CD4-positive, alpha-beta T cell treated with Interleukin-4 for 4 hours (primary cell): ENCODE measurements at places on chromosomes 5 and 9.

- no peak for DNase-seq
These were observed 153.8 kb downstream of the GOLPH3 start for GRCh38 chr5:32020271-32020670.

DNA sequence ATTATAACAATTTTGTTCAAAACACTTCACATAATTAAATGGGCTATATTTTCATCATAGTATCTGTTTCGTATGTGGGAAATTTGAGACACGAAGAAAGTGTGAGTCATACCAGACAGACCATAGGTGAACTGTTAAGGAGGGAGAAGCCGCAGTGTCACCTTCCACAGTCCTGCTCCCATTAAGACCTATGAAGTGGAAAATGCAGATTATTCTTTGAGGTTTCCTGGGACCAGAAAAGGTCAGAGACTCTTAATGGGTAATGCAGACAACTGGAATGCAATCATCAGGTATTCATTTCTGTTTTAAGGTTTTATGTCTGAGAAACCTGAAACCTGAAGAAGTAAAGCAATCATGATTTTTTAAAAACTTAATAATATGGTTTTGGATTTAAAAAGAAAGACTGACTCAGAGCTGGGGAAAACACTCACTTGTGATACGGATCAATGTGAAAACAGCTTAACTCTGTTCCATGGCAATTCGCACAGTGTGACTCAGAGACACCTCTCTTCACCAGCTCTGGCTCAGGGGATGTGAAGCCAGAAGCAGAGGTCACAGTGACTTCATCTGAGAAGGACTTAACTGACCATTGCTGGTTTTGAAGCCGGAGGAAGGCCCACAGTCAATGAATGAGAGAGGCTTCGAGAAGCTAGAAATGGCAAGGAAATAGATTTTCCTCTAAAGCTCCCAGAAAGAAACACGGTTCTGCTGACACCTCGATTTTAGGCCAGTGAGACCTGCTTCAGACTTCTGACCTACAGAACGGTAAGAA lies 17.2 kb upstream of the GCNT1 start:
- peak; percentile 45 for DNase-seq

- no peak for DNase-seq
These were observed 46.4 kb upstream of the EDIL3 start for GRCh38 chr5:84430863-84431663.

- DNase-seq: no peak
These were observed 128.7 kb downstream of the CEP120 start for GRCh38 chr5:123294544-123294943.

DNA sequence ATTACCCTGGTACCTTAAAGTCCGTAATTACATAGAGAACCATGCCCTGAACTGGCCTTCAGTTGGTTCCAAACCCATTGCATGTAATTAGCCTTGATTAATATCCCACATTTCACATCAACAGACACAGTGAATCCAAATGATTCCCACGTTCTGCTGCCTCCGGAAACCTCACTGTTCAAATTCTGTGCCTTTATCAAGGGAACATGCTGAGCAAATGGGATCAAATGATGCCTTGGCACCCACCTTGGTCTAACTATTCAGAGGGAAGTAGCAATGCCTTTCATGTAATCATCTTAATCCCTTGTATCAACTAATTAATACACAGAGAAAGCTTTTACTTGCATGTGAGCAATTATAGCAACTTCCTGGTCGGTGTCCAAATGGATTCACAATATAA lies 100.6 kb downstream of the EFNA5 start:
- DNase-seq: no peak

- no peak for DNase-seq
These were observed 6.2 kb upstream of the SAR1B start for GRCh38 chr5:134638760-134639201.

GRCh38 chr5:35884191-35884769 lies 27.6 kb downstream of the IL7R start:
- peak; percentile 46 for DNase-seq

- DNase-seq: no peak
These were observed 10.1 kb downstream of the LMX1B start for GRCh38 chr9:126623667-126624478.

- no peak for DNase-seq
These were observed 2.4 kb downstream of the SOWAHA start for GRCh38 chr5:132815454-132815853.

DNA sequence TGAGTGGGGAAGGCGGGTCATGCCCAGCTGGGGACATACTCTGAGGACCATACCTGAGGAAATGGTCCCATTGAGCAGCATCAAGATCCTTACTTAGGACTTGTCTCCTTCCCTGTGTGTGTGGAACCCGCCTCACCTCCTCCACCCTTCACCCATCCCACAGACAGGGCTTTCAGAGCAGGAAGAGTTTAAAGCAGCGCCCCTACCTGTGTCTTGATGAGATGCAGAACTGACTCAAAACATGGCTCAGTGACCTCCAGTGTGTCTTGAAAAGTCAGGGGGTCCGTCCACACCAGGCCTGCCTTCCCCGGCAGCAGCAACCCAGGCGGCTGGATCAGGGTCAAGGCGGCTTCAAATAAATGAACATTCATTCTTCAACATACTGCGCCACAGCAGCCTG lies 38.4 kb downstream of the PLAC8L1 start:
- DNase-seq: no peak

DNA sequence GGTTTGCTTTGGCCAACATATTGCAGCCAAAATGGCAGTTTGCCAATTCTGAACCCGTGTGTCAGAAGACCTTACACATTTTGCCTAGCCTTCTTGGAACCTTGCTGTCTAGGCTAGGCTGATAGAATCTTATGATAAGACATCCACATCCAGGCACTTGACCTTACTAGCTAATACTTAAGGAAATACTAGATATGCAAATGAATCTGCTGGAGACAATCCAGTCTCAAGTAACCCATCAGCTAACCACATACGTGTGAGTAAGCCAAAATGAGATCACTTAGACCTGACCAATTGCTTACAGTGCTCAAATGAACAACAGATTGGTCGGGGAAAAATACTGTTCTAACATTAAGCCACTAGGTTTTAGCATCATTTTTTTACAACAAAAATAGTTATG lies 1504.6 kb upstream of the CDH9 start:
- DNase-seq: no peak

GRCh38 chr5:34012791-34013190 lies 4.9 kb upstream of the AMACR start:
- no peak for DNase-seq

- DNase-seq: no peak
These were observed 45.0 kb downstream of the DOCK8 start for GRCh38 chr9:259405-260404.

- DNase-seq: no peak
These were observed 800.6 kb upstream of the CDH6 start for GRCh38 chr5:30392897-30393296.
